ENCODE measurements at places on chromosomes 6 and 20. TPM values are rescaled to one million over a fixed set of nuclear protein-coding genes. Genes with fewer than 3 reads are reported as not detected.

- DNase-seq, result peak; percentile 41
Observed at GRCh38 chr6:340991-341827, 48.9 kb downstream of the DUSP22 start.

DNA sequence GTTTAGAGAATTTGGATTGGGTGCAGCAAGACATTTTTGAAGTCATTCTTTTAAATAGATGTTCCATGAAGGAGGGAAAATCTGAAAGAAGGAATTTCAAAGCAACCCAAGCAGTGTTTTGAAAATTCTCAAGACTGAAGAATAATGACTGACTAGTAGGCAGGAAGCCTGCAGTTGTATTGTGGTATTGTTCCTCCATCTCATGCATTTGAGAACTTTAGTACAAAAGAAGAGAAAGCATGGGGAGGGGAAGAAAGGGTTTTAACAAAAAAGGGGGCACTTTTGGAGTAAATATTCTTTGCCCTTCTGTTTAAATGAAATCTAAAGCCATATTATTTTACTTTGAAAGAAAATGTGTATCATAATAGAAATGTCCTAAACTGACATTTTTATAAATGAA, 6.6 kb downstream of the NCOA3 start:
- no peak for DNase-seq

DNA sequence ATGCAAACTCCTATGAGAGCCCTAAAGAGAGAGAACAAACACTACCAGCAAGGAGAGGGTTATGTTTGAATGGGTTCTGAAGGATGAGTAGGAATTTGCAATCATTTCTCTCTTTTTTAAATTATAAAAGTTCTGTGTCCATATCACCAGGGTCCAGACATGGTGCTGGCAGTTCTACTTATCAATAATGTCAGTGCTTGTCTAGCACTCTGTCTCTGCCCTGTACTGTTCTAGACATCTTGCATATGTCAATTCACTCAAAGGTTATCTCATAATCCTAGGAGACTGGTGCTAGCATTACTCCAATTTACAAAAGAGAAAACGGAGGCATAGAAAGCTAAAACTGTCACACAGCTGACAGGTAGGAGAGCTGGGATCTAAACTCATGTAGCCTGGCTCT, 101.3 kb downstream of the VEGFA start:
- DNase-seq, result no peak

DNA sequence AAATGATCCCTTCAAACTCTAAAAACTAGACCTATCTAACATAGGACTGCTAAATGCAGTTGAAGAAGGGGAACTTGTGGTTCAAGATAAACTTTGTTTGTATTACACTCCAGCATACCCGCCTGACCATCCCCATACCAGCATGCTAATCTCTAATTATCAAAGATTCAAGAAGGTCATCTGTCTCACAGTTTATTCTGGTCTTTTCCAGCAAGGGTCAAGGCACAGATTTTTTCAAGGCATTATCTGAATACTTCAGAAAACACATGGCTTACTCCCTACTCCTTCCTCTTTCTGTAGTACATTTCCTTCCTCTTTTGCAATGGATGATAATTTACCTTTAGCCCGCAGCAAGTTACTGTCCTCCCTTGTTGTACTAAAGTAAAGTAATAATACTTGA, 174.1 kb downstream of the PKHD1 start:
- no peak for DNase-seq

GRCh38 chr20:7601431-7601830, 338.8 kb downstream of the HAO1 start:
- DNase-seq, result no peak

DNA sequence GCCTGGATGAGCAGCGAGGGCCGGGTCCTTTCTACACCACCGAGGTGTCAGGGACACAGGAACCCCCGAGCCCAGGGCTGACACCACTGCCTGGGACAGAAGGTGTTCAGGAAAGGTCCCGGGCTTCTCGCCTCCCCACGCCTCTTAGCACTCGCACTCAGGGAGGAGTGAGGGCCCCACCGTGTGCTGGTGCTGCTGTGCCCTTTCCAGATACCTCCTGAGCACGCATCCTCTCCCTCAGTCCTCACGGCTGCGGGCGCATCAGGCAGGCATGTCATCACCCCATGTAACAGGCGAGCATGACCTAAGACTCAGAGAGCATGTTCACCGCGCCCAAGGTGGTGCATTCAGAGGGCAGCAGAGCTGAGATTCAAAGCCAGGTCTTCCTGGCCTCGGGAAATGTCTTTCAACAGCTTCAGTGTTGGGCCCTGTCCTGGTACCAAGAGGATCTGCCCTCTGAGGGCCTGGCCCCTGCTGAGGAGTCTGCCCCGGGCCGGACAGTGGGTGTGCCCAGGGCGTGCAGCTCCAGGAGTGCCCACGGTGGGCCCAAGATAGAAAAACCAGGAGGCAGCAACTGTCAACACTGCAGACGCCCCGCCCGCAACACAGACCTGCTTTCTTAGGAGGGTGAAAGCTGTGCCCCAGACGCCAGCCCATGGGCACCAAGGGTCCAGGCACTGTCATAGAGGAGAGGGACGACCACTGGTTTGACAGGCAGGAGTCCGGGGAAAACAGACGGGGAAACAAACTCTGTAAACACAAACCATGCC, 29.2 kb downstream of the TGM2 start:
- DNase-seq, result no peak

Gene MYBL2
- total RNA-seq, result 0.26 TPM

Gene DEFB132
- total RNA-seq, result not detected

Gene PAX1
- total RNA-seq, result not detected

Gene ENPP3
- 0.26 TPM for total RNA-seq

Data from fibroblast of lung (primary cell).